ENCODE measurements at places on chromosomes 6 and 20. TPM values are rescaled to one million over a fixed set of nuclear protein-coding genes. Genes with fewer than 3 reads are reported as not detected.

Gene KIAA1755
- 3.6 TPM for total RNA-seq

Gene HLA-DRB1
- 5.3 TPM for total RNA-seq

- no peaks in the 10 kb centered on the region for H3K27me3 ChIP-seq
- H3K27ac ChIP-seq: no peak overlapping the region
- H3K36me3 ChIP-seq: no peaks in the 10 kb centered on the region
- H3K4me3 ChIP-seq: no peak overlapping the region
- DNase-seq: no peak
Measured at GRCh38 chr6:54493138-54493537, 184.9 kb downstream of the TINAG start.

GRCh38 chr20:60802676-60803075 lies 449.4 kb upstream of the CDH4 start:
- no peaks in the 10 kb centered on the region for H3K27me3 ChIP-seq
- H3K4me3 ChIP-seq: no peak overlapping the region
- H3K27ac ChIP-seq: no peak overlapping the region
- DNase-seq: no peak
- peaks cover 18% of the 10 kb centered on the region for H3K4me1 ChIP-seq
- H3K36me3 ChIP-seq: no peaks in the 10 kb centered on the region

- peak overlapping the region; percentile 62 for H3K4me3 ChIP-seq
- H3K36me3 ChIP-seq: no peaks in the 10 kb centered on the region
- peaks cover 11% of the 10 kb centered on the region for H3K27me3 ChIP-seq
- H3K27ac ChIP-seq: peak overlapping the region; percentile 36
- peaks cover 25% of the 10 kb centered on the region for H3K4me1 ChIP-seq
Measured at GRCh38 chr6:41428336-41428995, 93.1 kb downstream of the NCR2 start.

GRCh38 chr6:84350397-84350796 lies 123.0 kb upstream of the CEP162 start:
- no peak overlapping the region for H3K4me3 ChIP-seq
- DNase-seq: no peak
- no peaks in the 10 kb centered on the region for H3K36me3 ChIP-seq
- H3K4me1 ChIP-seq: peaks cover 25% of the 10 kb centered on the region
- H3K27ac ChIP-seq: no peak overlapping the region
- H3K27me3 ChIP-seq: peaks cover 40% of the 10 kb centered on the region

- no peak overlapping the region for H3K27ac ChIP-seq
- no peaks in the 10 kb centered on the region for H3K36me3 ChIP-seq
- H3K4me3 ChIP-seq: no peak overlapping the region
- no peak for DNase-seq
- no peaks in the 10 kb centered on the region for H3K27me3 ChIP-seq
- no peaks in the 10 kb centered on the region for H3K4me1 ChIP-seq
Measured at GRCh38 chr6:82138075-82138791, 109.3 kb downstream of the IBTK start.

DNA sequence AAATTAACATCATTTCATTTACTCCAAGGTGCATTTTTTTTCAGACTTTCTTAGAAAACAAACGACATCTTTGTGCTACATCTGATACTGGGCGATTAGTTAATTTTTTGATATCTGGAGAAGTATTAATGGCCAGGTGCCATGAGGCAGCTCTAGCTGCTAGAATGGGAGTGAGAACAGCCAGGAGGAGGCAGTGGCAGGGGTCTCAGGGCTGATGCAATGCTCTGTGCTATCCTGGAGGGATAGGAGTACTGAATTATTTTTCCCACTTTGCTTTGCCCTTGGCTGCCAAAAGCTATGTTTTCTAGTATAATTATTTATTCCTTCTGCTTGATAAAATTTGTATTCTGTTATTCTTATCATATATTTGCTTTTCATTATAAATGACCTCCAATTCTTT lies 133.6 kb upstream of the NOX3 start:
- no peak overlapping the region for H3K27ac ChIP-seq
- DNase-seq: no peak
- H3K4me3 ChIP-seq: no peak overlapping the region
- no peaks in the 10 kb centered on the region for H3K4me1 ChIP-seq

GRCh38 chr20:771741-772464 lies 3.6 kb upstream of the SLC52A3 start:
- peaks cover 8% of the 10 kb centered on the region for H3K27me3 ChIP-seq
- no peak for DNase-seq
- no peak overlapping the region for H3K4me3 ChIP-seq
- no peak overlapping the region for H3K27ac ChIP-seq

GRCh38 chr6:154890874-154891273 lies 104.2 kb upstream of the TIAM2 start:
- no peak overlapping the region for H3K4me3 ChIP-seq
- H3K27ac ChIP-seq: no peak overlapping the region
- peaks cover 25% of the 10 kb centered on the region for H3K4me1 ChIP-seq
- peaks cover 6% of the 10 kb centered on the region for H3K36me3 ChIP-seq
- no peaks in the 10 kb centered on the region for H3K27me3 ChIP-seq

DNA sequence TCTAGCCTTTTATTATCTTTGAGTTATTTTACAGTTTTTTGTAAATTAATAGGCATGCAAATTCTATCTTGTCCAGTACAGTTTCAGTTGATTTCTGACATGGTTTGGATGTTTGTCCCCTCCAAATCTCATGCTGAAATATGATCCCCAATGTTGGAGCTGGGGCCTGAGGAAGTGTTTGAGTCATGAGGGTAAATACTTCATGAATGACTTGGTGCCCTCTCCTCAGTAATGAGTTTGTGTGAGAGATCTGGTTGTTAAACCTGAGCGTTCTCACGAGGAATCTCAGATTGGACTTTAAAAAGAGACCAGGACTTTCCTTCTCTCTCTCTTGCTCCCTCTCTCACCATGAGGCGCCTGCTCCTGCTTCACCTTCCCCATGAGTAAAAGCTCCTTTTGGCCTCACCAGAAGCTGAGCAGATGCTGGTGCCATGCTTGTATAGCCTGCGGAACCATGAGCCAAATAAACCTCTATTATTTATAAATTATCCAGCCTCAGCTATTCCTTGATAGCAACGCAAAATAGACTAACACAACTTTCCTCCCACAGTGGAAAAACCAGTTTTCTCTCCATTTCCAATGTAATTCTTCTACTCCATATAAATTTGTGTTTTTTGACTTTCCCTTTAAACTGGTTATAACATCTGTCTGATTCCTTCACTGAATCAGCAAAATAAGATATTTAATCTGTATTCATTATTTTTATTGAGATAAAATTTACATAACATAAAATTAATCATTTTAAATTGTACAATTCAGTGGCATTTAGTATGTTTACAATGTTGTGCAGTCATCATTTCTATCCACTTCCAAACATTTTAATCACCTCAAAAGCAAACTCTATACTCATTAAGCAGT lies 78.7 kb upstream of the PRSS16 start:
- DNase-seq: no peak
- H3K4me1 ChIP-seq: peaks cover 4% of the 10 kb centered on the region
- H3K4me3 ChIP-seq: no peak overlapping the region
- peaks cover 4% of the 10 kb centered on the region for H3K36me3 ChIP-seq

DNA sequence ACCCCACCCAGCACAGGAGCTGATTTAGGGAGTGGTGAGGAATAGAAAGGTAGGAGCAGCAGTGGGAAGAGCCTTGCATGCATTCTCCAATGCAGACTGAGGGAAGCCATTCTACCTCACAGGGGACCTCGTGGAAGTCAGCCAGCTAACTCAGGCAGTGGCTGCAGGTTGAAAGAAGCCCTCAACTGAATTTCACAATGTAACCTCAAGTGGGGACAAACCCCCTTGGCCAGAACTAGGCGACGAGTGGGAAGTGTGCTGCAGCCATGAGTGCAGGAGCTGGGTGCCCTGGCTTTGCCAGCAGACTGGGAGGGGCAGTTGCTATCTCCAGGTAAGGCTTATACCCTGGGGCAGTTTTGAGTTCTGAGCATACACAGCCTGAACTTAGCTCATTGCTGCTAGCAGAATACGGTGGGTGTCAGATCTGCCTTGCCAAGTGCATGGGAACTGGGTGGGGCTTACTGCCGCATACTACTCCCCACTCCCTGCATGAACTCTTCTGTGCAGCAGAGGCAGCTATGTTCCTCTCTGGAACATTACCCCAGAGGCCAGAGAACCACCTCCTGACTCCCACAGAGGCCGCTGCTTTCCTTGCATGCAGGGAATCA lies 126.5 kb downstream of the CDK19 start:
- peaks cover 9% of the 10 kb centered on the region for H3K36me3 ChIP-seq
- DNase-seq: no peak
- H3K4me3 ChIP-seq: no peak overlapping the region
- no peaks in the 10 kb centered on the region for H3K27me3 ChIP-seq
- H3K27ac ChIP-seq: peak overlapping the region; percentile 65
- peaks cover 9% of the 10 kb centered on the region for H3K4me1 ChIP-seq

DNA sequence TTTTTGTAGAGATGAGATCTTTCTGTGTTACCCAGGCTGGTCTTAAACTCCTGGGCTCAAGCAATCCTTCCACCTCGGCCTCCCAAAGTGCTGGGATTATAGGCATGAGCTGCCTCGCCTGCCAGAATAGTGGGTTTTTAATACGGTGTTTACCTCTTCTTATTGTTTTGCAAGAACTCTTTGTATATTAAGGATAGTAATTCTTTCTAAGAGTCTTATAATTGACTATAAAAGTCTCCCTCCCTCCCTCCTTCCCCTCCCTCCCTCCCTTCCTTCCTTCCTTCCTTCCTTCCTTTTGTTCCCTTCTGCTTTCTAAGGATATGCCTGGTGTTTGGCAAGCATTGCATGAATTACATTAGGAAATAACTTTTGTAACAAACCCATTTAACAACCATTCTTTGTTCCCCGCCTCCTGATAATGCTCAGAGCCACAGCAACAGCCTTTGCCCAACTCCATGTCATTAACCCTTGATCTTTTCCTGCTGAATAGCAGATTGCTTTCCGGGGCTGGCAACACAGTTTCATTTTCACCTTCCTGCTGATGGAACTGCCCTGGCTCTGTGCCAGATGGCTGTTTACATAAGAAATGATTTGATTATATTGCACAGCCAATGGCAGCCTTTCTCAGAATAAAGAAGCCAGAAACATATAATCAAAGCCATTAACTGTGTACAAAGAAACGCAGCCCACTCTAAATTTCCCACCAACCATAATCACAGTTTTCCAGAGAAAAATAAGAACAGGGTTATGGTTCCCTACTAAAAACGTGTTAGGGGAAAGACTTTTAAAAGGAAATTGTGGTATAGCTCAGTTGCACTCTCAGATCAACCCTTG lies 143.7 kb upstream of the PTPN1 start:
- H3K36me3 ChIP-seq: no peaks in the 10 kb centered on the region
- DNase-seq: no peak
- H3K27ac ChIP-seq: peak overlapping the region; percentile 41

- H3K4me1 ChIP-seq: no peaks in the 10 kb centered on the region
- H3K36me3 ChIP-seq: no peaks in the 10 kb centered on the region
- H3K27me3 ChIP-seq: peaks cover 43% of the 10 kb centered on the region
Measured at GRCh38 chr6:31308050-31308844, 36.4 kb upstream of the HLA-C start.

DNA sequence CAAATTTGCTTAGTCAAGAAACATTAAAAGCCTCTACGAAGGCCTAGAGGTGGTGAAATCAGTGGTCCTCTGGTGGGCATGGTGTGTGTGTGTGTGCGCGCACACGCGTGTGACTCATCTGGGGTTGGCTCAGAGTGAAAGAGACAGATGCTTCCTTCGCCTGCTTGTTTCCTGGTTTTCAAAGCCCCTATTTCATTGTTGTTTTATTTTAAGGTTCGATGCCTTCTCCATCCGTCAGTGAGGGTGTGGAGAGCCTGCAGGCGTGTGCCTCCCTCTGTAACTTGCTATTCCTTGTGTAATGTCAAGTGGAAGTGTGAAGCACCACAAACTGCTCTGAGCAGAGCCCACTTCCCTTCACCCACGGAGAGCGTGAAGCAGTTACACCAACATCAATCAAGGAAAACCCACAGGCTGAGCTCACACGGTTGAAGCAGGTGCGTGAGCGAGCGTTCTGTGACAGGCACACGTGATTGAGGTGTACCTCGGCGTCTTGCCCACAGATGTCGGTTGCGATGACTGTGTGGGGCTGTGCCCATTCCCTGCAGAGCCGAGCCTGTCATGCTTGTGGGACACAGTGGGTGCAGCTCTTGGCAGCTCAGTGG lies 233.9 kb downstream of the PRL start:
- peaks cover 21% of the 10 kb centered on the region for H3K36me3 ChIP-seq
- H3K4me3 ChIP-seq: no peak overlapping the region
- H3K4me1 ChIP-seq: peaks cover 36% of the 10 kb centered on the region
- peak overlapping the region; percentile 31 for H3K27ac ChIP-seq
